ENCODE measurements at places on chromosomes 11 and 22. TPM values are rescaled to one million over a fixed set of nuclear protein-coding genes. Genes with fewer than 3 reads are reported as not detected.

GTSE1 gene
- total RNA-seq = 11.3 TPM

CCS gene
- total RNA-seq = 43.7 TPM

ST3GAL4 gene
- total RNA-seq = 24.5 TPM

TAF1D gene
- 316 TPM for total RNA-seq

AAMDC gene
- 42.9 TPM for total RNA-seq

MPZL2 gene
- total RNA-seq = 1.1 TPM

RIMBP3C gene
- 0.38 TPM for total RNA-seq

HTR3B gene
- not detected for total RNA-seq

C11orf91 gene
- not detected for total RNA-seq

OR5P2 gene
- total RNA-seq = not detected

CD3D gene
- not detected for total RNA-seq

GGTLC2 gene
- total RNA-seq = not detected

GGT1 gene
- 3.1 TPM for total RNA-seq

ZC3H12C gene
- total RNA-seq = 16.1 TPM

All from regular cardiac myocyte (primary cell).